NCI-H1694 treated with DMSO at 0.1 percent for 48 hours (cell line): ENCODE measurements at places on chromosomes 13 and 19.

DNA sequence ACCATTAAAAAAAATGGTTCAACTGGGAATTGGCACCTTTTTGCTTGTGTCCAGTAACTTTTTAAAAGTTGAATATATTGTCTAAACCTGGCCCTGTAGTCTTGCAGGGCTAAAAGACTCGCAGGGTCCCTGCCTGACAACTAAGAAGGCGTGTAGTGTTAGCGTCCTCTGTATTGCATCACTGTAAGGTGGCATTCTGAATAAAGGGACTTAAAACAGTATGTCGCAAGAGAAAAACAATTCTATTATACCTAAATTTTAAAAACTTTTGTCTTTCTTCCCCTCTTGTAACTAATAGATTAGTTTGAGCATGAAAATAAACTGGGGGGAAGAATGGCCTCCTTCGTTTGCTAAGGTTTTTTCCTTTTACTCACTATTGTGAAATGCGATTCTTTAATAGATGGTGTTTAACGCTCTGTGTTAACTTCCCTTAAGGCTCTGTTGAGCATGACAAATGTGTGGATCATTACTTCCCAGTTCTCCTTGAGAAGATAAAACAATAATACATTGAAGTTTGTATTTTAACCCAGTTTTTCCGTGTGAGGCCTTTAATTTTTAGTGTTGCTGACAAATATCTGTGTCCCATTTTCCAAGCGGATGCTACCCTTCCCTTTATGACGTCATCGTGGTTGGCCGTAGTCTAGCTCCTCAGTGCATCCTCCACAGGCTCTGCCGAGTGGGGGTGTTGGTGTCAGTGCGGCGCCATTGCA lies 134.6 kb downstream of the KATNAL1 start:
- no peak for DNase-seq

GRCh38 chr13:22893777-22894176 lies 287.0 kb upstream of the SGCG start:
- DNase-seq: no peak

GRCh38 chr13:39054112-39054511 lies 15.9 kb downstream of the NHLRC3 start:
- DNase-seq: no peak

DNA sequence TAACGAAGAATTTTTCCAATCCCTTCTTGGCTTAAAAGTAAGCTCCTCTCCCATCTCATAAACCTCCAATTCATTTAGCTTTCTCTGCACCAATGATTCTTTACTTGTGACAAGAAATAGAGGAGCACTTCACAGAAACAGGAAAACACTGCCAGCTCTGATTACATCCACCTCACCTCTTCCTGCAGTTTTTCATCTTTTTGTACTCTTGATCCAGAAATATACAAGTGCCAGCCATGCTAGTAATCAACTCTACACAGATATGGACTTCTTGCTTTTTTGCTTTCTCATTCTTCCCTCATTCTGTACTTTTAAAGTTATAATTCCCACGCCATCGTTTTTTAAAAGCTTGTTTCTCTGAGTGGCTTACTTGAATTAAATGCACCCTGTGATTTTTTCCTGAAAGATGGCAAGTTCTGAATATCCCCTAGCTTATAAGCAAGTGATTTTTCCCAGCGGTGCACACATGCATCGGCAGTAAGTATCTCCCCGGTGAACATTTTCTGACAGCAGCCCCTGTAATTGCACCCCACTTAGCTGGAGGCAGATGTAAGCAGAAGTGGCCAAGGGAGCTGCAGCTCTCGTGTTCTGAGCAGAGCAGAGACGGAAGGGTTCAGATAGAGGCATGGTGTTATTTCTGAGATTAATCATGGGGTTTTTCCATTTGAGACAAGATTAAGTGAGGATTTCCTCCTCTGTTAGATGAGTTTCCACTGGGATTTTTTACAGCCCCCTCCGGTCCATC lies 340.7 kb downstream of the SLC7A1 start:
- DNase-seq: no peak

DNA sequence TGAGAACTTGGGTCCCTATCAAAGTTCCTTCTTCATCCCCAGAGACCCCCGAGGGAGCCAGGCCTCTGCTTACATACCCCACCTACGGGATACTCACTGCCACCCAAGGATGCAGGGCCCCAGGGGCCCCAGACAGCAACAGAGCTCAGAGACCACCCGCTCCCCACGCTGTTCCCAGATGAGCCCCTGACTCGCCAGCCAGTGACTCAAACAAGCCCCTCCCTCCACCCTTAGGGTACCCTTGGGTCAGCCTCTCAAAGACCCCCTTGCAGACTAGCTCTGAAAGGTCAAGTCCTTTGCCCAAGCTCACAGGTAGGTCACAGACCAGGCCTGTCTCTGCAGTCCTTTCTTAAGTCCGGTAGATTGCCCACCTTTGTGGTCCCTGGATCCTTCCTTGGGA lies 45.7 kb downstream of the CD320 start:
- no peak for DNase-seq

- no peak for DNase-seq
Measured at GRCh38 chr19:1068009-1069001, 1.3 kb downstream of the ARHGAP45 start.

DNA sequence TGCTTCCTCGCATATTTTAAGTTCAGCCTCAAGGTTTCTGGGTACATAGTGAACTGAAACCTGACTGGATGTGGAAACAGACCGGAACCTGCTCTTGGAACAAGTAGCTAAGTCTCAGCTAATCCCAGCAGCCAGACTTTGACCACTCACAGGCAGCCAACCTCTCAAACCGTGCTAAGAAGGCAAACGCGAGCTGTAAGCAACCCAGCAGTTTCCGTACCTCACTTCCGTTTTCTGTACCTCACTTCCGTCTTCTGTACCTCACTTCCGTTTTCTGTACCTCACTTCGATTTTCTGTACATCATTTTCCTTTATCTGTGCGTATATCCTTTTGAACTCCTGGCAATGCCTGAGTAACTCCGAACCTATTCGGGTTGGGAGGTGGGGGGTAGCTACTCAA lies 96.8 kb downstream of the SUCLA2 start:
- no peak for DNase-seq

GRCh38 chr13:32042551-32042950 lies 11.0 kb downstream of the FRY start:
- DNase-seq: no peak
